ENCODE measurements at places on chromosomes 3 and 15.

GRCh38 chr3:37114251-37115145 lies 59.9 kb downstream of the LRRFIP2 start:
- no peak for DNase-seq

GRCh38 chr15:76988867-76989780 lies 5.8 kb upstream of the PSTPIP1 start:
- DNase-seq = no peak

GRCh38 chr3:132507657-132508056 lies 89.4 kb upstream of the ACKR4 start:
- no peak for DNase-seq

DNA sequence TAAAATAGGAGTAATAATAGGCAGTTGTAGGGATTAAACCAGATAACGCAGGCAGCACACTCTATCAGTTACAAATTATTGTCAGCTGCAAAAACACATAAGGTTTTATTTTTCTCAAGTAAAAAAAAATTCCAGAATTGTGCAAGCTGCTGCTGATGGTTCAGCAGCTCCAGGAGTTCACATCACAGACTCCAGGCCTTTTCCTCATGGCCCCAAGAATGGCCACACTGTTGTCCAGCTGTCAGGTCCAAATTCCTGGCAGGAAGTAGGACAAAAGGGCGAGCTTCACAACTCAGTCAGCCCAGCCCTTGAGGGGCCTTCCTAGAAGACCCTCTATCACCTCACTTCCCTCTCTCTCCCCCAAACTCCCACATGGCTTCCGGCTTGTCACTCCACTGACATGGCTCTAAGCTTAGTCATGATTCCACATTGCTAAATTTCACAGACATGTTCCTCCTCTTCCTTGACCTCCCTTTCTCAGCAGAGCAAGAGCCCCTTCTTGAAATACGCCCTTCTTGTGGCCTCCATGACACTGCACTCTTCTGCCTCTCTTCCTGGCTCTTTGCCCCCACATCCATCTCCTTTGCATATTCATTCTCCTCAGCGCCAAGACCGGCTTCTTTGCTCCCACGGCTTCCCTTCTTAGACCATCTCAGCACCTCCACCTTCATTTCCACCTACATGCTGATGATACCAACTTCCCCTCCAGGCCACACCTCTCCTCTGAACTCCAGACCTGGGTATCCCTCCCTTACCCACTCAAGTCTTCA lies 27.4 kb upstream of the FAM174B start:
- no peak for DNase-seq

DNA sequence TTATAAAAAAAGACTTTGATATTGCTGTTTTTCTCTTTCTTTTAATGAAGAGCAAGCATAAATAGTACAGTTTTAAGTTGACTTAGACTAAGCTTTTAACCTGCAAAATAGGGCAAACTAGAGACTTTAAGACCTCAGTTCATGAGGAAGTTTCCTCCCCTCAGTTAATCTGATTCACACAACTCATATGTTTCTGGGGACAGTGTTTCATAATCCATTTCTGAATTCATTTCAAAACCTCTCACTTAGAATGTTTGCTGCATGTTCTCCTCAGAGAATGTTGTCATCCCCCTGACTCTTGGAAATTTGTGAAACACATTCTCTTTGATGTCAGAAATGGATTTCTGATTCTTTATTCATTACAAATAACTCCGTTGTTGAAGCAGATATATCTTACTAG lies 79.3 kb upstream of the SKOR1 start:
- DNase-seq = no peak

DNA sequence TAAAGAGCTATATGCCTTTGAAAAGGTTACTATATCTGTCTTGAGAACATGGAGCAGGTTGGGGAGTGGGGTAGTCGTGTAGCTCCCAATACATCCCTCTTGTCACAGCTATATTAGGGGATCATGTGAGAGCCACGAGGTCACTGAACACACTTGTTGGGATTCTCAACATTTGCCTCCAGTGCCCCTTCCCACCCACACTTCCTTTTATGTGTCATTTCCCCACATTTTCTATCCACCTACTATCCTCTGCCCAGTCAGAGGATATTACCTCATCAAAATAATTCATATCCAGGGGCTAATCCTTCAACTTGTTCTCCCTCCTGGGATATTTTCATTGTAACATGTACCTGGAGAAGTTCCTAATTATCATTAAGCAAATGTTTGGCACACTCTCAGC lies 85.0 kb downstream of the CYP19A1 start:
- no peak for DNase-seq

DNA sequence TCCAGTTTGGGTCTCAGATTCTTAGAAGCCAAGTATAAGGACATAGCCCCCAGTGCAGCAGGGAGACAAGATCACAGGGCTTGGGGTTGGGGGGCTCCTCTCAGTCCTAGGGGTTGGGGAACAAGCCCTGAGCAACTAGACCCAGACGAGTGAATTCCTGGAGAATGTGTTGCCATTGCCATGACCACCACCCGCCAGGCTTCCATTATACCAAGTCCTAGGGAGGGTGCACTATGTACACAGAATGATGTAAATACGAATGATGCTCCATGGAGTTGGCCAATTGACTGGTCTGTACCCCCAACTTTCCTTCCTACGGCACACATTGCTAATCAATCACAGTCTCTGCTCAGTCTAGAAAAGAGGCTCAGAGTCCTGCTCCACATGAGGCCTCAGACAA lies 8.8 kb downstream of the IQCF1 start:
- DNase-seq = no peak

DNA sequence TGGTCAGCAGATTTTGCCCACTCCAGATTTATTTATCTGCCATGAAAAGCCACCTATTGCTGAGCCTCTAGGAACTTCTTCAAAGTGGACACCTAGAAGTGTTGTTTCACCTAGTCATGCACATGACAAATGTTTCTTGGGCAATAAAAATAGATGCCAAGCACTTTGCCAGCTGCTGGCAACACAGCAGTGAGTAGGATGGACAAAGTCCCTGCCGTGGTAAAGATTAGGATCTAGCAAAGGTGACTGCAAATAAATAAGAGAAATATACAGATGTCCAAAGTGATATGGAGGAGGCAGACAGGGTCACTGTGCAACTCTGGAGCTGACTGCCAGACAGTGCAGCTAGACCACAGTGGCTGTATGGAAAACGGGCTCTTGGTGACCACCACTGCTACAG lies 137.9 kb downstream of the SUCLG2 start:
- no peak for DNase-seq

DNA sequence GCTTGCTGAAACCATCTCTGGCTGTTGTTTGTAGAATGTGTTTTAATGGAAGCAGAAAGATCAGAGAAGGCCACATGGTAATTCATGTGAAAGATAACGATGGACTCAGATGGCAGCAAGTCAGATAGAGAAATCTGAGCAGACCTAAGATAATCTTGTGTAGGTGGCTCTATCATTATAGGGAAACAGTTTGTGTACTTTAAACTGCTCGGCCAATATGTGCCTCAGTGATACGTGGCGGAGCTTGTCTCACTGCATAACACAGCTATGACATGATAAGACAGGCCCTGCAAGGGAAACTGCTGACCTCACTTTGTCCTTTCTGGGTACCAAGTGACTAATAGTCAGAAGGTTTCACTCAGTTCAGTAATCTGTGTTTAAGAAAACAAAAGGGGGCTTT lies 51.0 kb downstream of the MME start:
- no peak for DNase-seq

DNA sequence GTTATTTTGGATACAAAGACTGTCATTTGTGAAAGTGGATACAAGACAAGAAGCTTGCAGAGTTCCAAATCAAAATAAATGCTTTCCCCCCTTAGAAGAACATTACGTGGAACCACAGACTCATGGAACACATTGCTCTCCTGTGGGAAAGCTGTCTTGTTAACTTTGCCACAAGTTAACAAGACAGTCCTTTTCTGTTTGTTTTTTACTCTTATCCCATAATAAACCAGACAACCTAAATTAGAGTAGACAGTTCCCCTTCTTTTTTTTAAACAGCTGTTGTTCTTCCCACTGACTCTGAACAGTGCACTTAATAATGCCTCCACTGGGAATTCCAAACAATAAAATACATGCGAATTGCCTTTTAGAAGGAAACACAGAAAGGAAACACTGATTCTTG lies 255.3 kb upstream of the UBE2E2 start:
- no peak for DNase-seq

All from central memory CD4-positive, alpha-beta T cell (primary cell).